ENCODE measurements at places on chromosomes 1 and 21.

DNA sequence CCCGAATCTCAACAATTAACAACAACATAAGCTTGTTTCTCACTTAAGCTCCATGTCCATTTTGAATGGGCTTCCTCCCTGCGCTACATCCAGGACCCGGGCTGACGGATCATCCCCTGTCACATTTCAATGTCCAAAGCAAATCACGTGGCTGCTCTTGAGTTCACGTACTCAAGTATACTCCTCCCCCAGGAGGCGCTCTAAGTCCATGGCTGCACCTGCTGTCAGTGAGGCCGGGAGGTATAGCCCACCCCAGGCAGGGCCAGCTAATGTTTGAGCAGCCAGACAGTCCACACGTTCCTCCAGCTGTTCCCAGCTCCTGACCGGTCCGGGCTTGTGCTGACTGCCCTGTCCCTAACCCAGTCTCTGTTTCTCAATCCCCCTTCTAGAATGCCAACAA is 220.8 kb downstream of the SLC35F3 start:
- peak; percentile 16 for DNase-seq

DNA sequence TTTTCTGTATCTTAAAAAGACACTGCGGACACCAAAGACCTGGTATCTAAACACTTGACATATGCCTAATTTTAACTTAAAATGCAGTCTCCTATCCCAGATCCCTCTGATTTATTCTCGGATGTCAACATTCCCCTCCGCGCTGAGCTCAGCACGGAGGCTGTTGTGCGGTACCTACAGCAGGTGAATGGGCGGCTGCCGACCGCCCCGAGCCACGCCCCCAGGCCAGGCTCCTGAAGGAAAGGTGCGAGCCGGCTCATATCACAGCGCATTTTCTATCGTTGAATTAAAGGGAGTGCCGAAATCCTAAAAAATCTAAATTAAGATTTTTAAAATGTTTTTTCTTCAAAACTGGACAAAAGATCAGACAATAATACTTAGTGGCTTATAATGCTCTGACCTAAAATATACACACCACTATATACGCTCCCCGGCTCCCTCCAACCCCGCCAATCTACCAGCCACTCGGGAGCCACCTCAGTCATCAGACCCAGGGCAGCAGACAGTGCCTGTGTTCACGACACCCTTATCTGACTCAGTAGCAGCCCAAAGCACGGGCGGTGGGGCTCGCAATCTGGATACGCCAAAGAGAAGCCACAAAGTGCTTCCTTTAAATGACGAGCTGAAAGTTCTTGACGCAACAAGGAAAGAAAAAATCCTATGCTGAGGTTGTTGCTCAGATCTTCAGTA is 4.1 kb downstream of the WRAP73 start:
- DNase-seq, result no peak

DNA sequence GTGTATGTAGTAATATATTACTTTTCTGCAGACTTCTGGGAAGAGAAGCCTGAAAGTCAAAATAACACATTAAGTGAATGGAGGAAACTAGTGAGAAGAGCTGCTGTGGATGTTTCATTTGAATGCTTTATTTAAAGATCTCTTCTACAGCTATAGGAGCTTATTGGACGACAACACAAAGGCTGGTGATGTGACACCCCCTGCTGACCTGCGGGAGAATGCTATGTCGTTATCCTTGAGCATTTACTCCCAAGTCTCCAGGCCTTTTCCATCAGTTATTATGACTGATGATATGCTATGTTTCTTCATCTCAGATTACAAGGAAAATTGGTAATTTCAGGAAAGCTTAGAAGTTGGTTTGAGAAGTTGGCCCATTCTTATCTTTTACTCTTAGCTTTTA is 22.3 kb upstream of the PLA2G4A start:
- DNase-seq, result no peak

DNA sequence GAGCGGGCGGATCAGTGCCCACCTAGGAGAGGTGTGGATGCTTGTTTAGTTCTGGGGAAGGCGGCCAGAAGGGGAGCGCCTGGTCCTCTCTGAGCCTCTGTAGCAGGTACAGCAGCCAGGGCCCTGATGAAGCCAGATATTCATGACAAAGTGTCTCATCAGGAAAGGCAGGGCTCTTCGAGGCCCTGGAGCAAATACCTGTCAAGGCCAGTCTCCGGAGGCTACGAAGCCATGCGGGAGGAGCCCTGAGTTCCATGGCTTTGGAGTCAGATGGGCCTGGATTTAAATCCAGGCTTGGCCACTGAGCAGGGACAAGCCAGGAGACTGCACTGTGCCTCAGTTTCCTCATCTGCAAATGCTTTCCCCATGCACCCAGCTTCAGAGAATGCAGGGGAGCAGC is 25.4 kb upstream of the GPR153 start:
- DNase-seq, result no peak

DNA sequence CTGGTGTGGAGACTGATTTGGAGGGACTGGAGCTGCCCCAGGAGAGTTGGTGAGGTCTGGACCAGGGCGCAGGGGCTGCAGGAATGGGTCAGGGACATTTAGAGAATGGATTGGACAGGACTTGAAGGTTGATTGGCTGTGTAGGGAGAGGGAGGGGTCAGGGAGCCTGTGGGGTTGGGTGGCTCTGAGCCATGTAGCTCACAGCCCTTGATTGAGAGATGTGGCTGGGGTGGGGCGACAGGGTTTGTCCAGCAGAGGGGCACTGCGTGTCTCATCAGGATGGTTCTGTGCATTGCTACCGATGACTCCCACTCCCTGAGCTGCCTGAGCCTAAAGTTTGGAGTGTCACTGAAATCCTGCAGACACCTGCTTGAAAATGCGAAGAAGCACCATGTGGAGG is 12.1 kb downstream of the AZIN2 start:
- DNase-seq, result no peak

GRCh38 chr21:44579056-44579832 is 1.2 kb downstream of the KRTAP10-5 start:
- no peak for DNase-seq

DNA sequence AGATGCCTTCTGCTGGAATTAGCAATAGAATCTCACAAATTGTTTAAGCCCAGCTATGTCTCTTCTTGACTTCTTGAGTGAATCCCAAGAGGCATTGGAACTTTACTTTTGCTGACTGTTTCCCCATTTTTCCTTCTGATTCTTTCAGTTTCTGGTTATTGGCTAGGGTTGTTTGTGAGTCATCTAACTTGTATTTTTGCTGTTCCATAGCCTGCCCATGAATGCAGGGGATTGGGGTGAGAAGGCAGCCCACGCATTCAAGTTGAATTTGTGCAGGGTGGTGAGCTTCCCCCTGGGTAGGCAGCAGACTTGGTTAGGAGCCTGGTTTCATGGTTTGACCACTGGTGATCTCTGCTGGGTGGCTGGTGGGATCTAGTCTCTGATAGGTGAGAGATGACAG is 10.4 kb upstream of the KLF17 start:
- DNase-seq, result no peak

- DNase-seq, result no peak
Measured at GRCh38 chr1:21517161-21517589, 8.0 kb downstream of the ALPL start.

GRCh38 chr1:34924759-34925555 is 4.5 kb downstream of the DLGAP3 start:
- peak; percentile 56 for DNase-seq

GRCh38 chr1:58779059-58779754 is 4.6 kb downstream of the JUN start:
- DNase-seq, result no peak

DNA sequence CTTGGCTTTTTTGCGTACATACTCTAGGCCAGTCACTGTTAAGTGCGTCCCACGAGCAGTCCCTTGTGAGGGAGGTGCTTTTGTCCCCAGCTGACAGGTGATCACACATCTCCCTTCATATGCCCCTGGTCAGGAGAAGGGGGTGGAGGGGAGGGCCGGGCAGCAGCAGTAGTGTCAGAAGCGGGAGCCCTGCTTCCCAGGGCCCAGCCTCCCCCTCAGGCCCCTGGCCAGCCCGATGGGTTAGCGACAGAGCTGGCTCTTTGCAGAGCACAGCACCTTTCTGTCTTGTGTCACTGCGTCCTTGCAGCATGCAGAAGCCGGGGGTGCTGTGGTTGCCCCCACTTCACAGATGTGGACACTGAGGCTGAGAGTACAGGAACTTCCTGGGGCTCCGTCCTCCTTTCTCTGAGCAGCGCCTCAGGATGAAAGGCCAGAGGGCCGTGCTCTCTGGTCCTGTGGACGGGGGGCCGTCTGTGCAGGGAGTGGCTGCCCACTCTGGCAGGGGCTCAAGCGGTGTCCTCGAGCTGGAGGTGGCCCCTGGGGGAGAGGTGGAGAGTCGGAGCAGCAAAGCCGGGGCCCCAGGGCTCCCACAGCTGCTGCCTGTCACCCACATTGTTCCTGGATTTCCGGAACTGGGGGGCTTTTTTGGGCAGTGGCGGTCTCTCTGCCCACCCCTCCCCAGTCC is 5.9 kb downstream of the TMEM201 start:
- DNase-seq, result no peak

GRCh38 chr1:200021577-200022238 is 5.8 kb upstream of the NR5A2 start:
- peak; percentile 48 for DNase-seq

DNA sequence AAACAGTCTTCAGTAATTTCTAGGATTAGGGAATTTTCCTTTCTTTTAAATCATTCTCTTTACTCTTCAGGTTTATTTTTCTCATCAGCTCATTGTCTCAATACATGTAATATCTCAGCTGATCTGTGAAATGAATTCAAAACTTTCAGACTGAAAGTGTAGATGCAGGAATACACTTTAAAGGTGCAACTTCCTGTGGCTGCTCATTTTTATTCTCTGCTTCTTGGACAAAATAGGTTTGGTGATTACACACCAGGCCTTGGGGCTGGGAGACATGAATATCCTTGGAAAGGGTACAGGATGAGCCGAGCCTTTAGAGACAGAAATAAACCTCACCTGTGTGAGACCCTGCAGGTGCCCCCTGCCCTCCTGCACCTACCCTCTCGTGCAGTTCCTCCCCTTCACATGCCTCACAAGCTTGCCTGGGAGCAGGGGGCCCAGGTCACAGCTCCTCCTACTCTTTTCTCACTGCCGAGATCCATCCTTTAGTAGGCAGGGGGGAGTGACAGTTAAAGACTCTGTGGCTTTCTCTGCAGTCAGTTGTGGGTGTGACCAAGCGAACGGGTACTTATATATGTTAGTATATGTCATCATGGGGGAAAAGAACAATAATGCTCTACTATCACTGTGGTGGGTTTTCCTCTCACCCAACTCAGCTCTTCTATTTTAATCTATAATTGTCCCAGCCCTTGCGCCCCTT is 23.6 kb downstream of the XCL2 start:
- no peak for DNase-seq

GRCh38 chr1:12315146-12315545 is 85.3 kb downstream of the VPS13D start:
- no peak for DNase-seq

DNA sequence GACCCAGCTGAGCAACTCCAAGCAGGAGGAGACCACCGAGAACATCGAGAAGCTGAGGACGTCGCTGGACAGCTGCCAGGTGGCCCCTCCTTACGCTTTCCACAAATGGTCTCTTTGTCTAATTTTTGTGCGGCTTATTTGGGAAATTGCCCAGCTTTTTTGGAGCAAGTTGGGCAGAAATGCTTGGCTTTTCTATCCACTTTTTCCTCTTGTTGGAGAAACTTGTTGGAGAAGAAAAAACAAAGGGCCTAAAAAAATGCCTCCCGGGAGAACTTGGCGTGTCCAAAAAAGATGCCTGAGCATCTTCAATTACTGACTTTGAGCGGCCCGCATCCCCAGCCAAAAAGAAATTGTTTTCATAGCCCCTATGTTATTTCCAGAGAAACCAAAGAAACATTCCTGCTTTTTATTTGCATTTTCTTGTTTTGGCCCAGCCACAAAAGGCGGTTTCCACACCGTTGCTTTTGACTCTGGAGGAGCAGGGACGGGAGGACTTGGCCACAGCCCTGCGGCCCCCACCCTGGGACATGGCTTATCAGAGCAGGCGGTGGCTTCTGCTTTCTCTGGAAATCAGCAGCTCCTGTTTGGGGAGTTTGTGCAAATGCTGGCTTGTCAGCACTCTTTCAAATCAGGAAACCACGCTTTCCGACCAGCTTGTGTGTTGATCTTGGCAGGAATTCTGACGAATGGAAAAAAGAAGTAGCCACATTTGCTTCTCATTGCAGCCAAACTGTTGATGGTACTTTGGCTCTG is 81.2 kb upstream of the EFHD2 start:
- DNase-seq, result peak; percentile 89

GRCh38 chr1:63523738-63524137 is 413 bp downstream of the EFCAB7 start:
- DNase-seq, result no peak

DNA sequence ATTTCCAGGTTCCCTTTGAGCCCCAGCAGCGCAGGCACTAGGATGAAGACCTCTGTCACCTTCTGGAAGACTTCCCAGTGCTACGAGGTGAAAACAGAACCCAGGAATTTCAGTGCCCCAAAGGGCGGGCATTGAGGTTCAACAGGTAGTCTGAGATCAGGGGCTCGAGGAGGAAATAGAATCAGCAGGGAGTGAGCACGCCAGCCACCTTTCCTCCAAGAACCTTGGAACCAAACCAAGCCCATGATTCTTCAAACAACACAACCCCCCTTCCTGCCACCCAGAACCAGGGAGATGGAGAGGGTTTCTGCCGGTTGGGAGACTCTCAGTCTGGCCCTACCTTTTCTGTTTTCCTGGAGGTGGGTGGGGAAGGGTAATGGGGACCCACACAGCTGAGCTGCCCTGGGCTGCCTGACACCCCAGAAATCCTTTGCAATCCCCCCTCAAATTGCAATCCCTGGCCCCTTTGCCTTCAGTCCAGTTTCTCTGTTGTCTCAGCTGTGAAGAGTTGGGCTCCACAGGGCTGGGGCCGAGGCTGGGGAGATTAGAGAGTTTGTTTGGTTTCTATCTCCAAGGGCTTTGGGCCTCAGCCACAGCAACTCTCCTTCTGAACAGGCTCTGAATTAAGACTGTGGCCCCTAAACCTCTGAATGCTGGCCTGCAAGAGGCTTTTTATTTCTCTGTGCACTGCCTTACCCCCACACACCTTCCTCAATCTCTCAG is 11.9 kb downstream of the SLC41A1 start:
- peak; percentile 77 for DNase-seq

- no peak for DNase-seq
Measured at GRCh38 chr21:45220714-45221490, 66.8 kb downstream of the POFUT2 start.

DNA sequence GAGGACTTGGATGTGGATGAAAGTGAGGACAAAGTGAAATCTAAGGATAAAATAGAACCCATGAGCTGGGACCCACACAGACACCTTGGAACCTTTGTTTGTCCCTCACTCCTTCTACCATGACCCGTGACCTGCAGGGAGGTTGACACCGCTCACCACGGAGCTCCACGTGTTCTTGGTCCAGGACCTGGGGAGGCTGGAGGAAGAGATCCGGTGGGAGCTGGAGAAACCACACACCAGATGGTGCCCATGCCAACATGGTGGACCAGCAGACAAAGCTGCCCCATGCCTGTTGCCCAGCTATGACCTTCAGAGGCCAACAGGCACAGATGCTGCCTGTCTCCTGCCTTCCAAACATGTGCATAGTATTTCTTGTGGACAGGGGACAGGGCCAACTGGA is 721.9 kb downstream of the PTPRU start:
- no peak for DNase-seq

DNA sequence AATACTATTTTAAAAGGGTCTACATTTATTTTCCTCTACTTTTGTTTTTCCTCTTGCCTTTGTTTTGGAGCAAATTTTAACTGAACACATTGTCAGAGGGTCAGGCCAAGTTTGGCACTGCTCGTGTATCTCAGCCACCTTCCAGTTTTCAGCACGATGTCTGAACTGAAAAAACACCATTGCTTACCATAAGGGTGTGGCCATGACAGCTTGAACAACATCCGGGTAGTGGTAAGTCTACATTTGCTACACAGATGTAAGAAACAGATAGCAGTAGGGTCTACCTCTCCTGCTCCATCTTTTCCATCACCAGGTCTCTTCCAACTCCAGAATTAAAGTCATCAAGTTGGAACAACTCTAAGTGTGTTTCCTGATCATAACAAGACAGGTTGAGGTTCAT is 4.2 kb downstream of the HIVEP3 start:
- DNase-seq, result no peak

Measured in body of pancreas (tissue), 4 donors.